ENCODE measurements at places on chromosomes 6 and 20.

GRCh38 chr6:30882759-30883684 is 1.3 kb upstream of the DDR1 start:
- peak; percentile 25 for DNase-seq

DNA sequence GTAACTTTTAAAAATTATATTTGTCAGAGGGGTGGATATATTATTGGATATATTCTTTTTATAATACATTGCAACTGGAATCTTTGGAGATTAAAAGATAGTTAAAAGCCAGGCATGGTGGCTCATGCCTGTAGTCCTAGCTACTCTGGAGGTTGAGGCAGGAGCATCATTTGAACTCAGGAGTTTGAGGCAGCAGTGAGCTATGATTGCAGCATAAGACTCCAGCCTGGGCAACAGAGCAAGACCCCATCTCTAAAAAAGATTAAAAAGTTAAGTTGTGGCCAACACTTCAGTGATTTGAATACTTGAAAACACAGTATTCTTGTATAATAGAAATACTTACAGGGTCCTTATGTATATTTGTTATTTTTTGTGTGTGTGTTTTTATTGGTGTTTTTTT is 15.2 kb downstream of the MAPRE1 start:
- DNase-seq = no peak

GRCh38 chr6:76876922-76877553 is 586.3 kb downstream of the HTR1B start:
- DNase-seq = no peak

- DNase-seq = no peak
Observed at GRCh38 chr6:137776786-137777686, 90.0 kb upstream of the TNFAIP3 start.

GRCh38 chr20:3459881-3460307 is 10.9 kb upstream of the ATRN start:
- no peak for DNase-seq

DNA sequence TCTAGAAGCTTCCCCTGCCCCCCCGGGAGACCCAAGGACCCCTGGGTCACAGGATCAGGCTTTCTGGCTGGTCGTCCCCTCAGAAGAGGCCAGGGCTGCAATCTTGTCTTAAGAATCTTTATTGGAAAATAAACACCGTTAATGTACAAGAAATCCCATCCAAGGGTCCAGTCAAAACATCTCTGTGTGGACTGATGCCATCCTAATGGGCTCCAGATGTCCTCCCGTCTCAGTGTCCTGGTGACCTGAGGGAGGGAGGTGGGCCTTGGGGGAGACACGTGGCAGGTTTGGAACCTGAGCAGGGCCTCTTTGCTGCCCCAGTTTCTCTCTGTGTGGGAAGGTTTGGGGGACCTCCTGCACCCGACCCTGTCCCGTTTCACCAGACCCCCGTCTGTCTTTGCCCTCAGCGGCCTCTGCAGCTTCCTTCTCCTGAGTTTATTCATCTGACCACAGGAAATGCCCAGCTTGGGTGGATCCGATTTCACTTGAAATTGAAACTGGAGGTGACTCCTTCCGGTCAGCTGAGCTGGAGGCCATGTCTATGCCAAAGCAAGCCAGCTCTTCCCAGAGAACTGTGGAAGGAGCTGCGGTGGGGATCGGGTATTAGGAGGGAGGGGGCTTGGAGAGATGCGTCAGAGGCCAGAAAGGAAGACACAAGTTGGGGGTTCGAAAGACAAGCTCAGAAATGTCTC is 75.1 kb downstream of the SLC2A10 start:
- DNase-seq = no peak

- DNase-seq = no peak
Observed at GRCh38 chr6:35831257-35832007, 26.3 kb downstream of the LHFPL5 start.

DNA sequence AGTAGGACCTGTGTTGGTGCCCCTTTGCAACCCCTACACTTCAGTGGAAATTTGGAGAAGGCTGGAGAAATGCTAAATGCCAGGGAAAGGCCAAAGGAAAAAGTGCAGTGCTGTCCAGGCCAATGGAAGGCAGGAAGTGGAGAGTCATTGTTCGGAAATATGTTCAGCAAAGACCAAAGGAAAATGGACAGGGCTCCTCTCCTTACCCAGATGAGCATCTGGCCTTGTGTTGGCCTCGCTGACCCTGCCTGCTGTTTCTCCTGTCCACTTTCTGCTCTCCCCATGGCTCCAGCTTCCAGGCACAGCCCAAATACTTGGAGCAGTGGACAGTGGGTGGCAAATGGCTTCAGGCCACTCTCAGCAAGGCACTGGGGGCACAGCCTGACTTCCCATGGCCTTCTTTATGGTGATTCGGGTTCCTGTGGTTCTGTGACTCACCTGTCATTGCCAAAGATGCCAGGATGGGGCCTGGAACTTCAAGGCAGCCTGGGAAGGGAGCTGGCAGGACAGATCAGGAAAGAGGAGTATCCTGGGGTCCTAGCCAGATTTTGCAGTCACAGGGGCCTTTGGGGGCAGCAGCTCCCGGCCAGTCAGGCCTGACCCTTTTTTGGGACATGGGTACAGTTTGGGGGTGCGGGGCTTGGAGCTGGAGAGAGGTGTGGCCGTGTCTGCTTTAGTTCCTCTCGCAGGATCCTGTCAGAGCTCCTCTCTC is 190.9 kb upstream of the SLC24A3 start:
- DNase-seq = no peak

DNA sequence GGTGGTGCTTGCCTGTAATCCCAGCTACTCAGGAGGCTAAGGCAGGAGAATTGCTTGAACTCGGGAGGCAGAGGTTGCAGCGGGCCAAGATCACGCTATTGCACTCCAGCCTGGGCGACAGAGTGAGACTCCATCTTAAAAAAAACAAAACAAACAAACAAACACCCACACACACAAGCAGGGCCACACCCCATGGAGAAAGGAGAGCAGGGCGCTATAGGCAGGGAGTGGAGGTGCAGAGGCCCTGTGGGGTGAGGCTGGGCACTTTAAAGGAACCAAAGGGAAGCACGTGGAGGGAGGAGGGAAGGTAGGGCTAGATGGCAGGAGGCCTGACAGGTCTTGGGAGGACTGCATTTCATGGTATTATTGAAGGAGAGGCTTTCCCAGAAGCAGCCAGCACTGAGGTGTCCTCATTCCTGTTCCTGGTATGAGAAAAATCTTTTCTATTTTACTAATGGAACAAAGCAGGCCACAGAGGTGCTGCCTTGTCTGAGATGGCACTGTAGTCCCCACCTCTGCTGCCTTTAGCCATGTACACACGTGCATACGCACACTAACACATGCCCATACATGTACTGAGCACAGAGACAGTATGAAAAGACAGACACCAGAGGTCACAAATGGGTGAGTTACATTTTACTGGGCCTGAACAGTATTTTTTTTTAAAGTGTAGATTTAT is 44.0 kb downstream of the BCAS4 start:
- no peak for DNase-seq

DNA sequence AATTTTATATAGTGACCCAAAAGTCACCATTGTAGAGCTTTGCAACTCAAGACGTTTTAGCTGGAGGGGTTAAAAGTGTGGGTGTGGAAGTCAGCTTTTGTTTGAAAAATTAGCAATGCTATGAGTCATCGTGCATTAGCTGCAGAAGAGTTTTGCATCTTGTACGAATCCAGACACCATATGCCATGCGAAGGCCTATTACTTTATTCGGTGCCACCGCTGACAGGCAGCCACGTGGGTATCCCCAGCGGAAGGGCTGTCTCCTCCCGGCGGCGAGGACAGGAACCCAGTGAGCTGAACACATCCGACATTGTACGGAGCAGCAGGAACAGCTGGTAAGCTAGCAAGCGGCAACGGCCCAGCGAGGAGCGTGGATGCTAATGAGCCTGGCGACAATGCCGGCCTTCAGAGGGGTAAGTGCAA is 84.4 kb downstream of the INSM1 start:
- DNase-seq = peak; percentile 77

Measured in activated CD8-positive, alpha-beta T cell treated with anti-CD3 and anti-CD28 coated beads for 36 hours (primary cell).